Stimulated activated CD4-positive, alpha-beta T cell treated with anti-CD3 and anti-CD28 coated beads, Interleukin-12 subunit alpha, Interleukin-12 subunit beta, amount 100 ng/mL, for 48 hours (primary cell): ENCODE measurements at places on chromosomes 6 and 20.
A peak's percentile ranks its signal among the peaks of the same experiment; 100 is the strongest.

DNA sequence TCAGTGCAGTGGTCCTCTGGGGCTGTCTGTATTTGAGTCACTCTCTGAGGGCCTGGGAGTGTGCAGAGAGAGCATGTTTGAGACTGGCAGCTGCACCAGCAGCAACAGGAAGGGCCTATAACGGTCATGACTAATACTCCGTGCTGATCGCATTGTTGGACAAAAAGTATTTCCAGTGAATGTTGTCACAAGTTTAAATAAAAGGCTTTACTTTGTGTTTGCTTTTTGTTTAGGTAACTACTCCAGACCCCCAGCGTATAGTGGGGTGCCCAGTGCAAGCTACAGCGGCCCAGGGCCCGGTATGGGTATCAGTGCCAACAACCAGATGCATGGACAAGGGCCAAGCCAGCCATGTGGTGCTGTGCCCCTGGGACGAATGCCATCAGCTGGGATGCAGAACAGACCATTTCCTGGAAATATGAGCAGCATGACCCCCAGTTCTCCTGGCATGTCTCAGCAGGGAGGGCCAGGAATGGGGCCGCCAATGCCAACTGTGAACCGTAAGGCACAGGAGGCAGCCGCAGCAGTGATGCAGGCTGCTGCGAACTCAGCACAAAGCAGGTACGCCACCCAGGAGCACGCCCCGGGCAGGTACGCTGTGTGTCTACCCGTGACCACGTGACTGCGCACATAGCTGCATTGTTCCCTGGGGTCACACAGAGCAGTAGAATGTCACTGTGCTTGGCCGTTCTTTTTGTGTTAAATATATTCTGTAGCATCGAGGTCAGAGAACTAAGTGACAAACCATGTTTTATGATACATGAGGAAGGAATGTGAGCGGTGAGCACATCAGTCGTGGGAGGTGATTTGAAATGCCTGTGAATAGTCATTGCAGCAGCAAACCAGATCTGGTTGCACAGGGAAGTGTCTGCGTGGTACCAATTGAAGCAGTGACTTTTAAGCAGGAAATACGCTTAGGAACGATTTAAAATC is 174.7 kb downstream of the TMEM242 start:
- DNase-seq, result no peak

DNA sequence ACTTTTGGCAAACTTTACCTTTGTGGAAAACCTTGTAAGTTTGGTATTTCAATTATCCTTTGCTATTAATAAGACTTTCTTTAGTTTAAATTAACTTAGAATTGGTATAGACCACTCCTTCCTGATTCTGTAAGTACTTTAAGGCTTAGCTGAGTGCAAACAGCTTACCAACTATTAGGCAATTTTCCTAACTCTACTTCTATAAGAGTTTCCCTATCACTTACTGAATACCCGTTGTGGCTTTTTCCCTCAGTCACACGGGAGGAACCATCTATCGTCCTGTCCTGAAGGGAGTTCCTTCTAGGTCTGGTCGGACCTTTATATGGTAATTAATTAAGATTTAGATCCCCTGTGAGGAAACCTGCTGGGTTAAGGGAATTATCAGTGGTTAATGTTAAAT is 9.6 kb downstream of the SLC35A1 start:
- DNase-seq, result no peak

DNA sequence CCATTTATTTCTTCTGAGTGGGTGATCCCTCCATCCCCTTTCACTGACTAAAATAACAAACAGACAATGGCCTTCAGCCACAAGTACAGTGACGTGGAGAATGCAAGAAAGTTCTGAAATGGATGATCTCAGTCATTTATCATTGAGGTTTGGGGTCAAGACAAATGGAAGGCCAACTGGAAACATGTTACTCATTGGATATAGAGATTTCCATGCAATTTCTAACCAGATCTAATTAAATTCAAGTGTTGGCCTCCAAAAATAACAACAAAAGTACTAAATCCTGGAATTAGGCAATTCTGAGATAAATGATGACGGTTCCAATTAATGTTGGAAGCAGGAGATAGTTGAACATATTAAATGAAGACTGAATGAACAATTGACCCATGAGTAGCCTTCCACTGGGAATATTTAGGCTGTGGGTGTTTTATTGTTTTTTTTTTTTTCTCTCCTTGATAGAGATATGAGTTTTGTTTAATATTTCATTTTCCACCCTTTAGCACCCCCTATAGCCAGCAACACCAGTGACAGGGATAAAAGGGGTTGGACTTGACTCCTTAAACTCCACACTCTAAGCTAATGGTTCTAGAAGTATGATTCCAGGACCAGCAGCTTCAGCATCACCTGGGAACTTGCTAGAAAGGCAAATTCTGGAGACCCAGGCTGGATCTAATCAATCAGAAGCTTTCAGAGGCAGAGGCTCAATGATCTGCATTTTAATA is 112.8 kb downstream of the BCAS1 start:
- DNase-seq, result no peak

DNA sequence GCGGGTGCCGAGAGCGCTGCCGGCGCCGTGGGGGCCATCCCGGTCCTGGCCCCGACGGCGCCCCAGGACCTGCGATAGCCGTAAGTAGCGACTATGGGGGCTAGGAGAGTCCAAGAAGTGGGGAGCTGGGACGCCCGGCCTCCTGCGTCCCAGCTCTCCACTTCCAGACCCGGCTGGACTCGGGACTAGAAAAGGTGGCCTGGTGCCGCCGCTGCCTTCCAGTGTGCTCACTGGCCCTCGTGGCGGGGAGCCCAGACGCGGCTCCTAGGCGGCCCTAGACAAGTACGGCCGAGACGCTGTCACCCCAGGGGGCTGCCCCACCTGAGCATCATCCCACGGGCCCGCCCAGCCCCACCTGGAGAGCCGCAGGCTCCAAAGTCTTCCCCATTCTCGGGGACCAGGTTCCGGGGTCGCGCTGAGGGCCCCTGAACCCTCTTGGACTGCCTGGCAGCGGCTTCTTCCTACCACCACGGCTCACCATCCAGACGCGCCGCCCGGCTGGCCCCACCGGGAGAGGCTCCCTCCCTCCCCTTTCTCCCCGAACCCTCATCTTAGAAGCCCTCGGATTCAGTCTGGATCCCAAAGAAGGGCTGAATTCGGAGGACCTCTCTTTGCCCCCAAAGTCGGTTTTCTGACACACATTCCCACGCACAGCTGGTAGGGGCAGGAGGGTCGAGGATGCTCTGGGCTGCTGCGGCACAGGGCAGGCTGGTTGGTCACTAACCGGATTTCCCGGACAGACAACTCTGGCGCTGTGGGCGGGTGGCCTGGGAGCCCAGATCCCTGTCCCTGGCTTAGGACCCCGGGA is 870 bp upstream of the MDFI start:
- DNase-seq, result no peak

DNA sequence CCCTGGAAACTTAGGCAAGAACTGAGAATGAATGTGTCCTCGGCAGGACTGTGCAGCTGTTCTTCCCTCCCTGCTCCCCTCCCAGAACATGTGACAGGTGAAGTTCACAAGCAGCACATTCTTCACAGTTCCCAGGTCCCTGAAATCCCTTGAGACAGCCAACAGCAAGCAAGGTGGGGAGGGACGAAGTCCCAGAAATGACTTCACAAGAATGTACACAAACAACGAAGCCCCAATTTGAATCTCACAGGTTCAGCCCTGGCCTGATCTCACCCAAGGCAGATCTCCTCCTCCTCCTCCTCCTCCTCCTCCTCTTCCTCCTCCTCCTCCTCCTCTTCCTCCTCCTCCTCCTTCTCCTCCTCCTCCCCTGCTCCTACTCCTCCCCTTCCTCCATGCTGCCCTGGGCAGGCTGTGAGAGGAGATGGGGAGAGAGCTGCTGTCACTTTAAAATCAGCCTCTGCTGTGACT is 32.4 kb downstream of the WRNIP1 start:
- DNase-seq, result no peak

DNA sequence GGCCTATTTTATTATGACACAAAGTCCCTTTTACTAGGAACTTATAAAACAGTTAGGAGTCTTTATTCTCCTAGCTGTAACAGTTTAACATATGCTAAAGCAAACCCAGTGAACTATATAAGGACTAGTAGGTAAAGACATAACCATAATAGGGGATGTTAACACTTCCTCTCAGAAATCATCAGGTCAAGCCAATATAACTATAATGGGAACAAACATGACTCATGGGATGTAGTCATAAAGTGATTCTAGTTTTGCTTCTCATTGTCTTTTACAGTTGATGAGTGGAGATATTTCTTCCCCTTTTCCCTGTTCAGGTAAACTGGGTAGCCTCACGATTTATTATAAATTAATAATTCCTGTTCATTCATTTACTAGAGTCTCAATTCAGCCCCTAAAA is 9.7 kb downstream of the PTCHD4 start:
- DNase-seq, result no peak

DNA sequence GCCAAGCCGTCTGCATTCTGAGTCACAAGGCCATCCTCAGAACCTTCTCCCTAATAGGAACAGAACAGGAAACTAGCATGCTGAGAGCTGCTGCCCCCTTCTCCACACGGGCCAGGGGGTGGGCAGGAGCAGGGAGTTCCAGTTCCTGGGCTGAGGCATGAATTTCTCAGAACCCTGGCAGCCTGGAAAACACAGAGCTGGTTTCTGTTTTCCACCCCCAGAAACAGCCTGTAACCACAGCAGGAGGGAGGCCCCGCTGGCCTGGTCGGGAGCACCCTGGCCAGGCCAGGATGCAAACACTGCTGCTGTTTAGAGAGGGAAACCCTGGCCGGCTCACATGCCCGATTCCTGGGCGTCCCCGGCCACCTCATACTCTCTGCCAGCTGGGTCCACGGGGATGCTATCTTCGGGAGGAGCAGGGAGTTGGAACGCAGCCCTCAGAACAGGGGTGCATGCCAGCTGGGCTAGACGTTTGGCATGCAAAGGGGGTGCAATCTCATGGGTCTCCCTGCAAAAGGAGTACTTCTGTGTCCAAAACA is 130.1 kb downstream of the NFATC2 start:
- DNase-seq, result no peak

DNA sequence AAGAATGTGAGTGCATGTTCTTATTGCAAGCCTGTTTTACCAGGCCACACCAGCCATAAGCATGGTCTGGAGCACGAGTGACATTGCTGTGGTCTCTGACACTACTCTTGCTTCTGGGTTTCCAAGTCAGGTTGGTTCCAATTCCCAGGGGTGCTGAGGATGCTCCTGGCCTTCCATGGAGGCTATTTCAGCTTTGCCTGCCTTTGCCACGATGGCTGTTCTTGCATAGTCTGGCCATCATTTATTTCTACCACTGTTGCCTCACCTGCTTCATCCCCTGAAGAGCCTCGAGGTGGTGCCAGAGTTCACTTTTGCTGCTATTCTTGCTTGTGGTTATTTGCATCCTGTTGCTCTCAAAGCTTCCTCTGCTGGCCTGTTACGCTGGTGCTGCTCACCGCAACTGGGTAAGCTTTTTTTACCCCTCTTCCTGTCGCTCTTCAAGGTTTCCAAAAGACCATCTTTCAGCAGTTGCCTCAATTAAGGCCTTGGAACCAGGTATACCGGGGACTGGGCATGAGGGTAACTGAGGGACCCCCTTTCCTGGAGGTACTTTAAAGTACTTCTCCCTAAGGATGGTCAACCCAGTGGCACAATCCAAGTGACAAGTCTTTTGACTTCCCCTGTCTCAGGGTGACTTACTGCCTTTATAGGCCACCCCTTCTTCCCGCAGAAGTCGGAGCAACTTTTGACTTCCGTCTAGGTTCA is 64.5 kb downstream of the AKAP7 start:
- DNase-seq, result peak; percentile 49

DNA sequence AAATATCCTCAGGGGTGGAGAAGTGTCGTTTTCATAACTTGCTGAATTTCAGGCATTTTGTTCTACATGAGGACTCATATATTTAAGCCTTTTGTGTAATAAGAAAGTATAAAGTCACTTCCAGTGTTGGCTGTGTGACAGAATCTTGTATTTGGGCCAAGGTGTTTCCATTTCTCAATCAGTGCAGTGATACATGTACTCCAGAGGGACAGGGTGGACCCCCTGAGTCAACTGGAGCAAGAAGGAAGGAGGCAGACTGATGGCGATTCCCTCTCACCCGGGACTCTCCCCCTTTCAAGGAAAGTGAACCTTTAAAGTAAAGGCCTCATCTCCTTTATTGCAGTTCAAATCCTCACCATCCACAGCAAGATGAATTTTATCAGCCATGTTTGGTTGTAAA is 20.3 kb upstream of the MAPK13 start:
- no peak for DNase-seq

GRCh38 chr6:107653183-107653580 is 163.3 kb downstream of the SOBP start:
- no peak for DNase-seq

- no peak for DNase-seq
Observed at GRCh38 chr6:124056407-124057334, 253.0 kb downstream of the NKAIN2 start.

- DNase-seq, result no peak
Observed at GRCh38 chr6:130026859-130027258, 8.5 kb downstream of the L3MBTL3 start.

DNA sequence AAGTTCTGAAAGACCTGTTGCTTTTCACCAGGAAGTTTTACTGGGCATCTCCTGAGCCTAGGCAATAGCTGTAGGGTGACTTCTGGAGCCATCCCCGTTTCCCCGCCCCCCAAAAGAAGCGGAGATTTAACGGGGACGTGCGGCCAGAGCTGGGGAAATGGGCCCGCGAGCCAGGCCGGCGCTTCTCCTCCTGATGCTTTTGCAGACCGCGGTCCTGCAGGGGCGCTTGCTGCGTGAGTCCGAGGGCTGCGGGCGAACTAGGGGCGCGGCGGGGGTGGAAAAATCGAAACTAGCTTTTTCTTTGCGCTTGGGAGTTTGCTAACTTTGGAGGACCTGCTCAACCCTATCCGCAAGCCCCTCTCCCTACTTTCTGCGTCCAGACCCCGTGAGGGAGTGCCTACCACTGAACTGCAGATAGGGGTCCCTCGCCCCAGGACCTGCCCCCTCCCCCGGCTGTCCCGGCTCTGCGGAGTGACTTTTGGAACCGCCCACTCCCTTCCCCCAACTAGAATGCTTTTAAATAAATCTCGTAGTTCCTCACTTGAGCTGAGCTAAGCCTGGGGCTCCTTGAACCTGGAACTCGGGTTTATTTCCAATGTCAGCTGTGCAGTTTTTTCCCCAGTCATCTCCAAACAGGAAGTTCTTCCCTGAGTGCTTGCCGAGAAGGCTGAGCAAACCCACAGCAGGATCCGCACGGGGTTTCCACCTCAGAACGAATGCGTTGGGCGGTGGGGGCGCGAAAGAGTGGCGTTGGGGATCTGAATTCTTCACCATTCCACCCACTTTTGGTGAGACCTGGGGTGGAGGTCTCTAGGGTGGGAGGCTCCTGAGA is at the start of gene HFE:
Gene HFE (plus strand): TSS at position 146 of the 832 bp plus-strand sequence. CDS start 12 bp downstream, at position 158.
- no peak for DNase-seq

DNA sequence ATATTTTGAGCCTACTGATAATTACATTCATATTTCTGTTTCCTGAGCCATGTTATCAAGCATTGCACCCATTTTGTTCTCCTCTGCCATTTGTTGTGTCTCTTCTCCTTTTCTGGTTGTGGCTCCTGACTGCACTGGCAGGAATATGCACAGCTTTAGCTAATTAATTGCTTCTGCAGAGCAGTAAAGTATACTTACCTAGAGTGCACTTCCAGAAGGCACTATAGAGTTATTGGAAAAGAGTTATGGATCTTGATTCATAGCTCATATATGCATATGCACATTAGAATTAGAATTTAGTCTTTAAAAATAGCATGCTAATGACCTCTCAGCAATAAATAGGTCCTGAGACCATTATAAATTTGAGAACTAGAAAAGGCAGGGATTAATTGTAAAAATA is 262.6 kb downstream of the NKAIN2 start:
- DNase-seq, result no peak
